ENCODE measurements at places on chromosomes 6 and 20. TPM values are rescaled to one million over a fixed set of nuclear protein-coding genes. Genes with fewer than 3 reads are reported as not detected.

Gene HLA-G
- not detected for total RNA-seq

Gene SAPCD1
- 10.5 TPM for total RNA-seq

Gene HLA-DRB1
- total RNA-seq: 4.1 TPM

Gene POU3F2
- total RNA-seq: not detected

DNA sequence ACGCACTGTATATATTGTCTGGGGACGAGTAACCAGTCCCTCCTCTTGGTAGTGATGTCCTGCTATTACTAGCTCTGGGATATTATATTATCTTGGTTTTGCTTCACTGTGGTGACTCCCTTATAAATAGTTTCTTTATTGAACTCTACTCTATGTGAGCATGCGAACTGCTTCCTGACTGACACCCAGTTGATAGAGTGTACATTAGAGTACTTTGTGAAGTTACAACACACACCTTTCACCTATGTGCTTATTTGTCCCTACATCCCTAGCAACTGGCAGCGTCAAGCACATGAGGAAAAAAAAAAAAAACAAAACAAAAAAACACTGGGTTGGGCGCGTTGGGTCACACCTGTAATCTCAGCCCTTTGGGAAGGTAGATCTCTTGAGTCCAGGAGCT is 67.3 kb upstream of the TENT5A start:
- no peak overlapping the region for H3K27ac ChIP-seq
- peaks cover 7% of the 10 kb centered on the region for H3K27me3 ChIP-seq
- no peaks in the 10 kb centered on the region for H3K36me3 ChIP-seq
- DNase-seq: no peak
- no peaks in the 10 kb centered on the region for H3K4me1 ChIP-seq

- no peak for DNase-seq
- H3K36me3 ChIP-seq: no peaks in the 10 kb centered on the region
- H3K27ac ChIP-seq: no peak overlapping the region
- H3K4me1 ChIP-seq: peaks cover 7% of the 10 kb centered on the region
- H3K4me3 ChIP-seq: no peak overlapping the region
These were observed 20.0 kb upstream of the BEND6 start for GRCh38 chr6:56934876-56935275.

GRCh38 chr6:147180926-147181325 is 23.3 kb upstream of the STXBP5 start:
- no peaks in the 10 kb centered on the region for H3K36me3 ChIP-seq
- DNase-seq: no peak
- H3K4me3 ChIP-seq: no peak overlapping the region
- no peak overlapping the region for H3K27ac ChIP-seq

DNA sequence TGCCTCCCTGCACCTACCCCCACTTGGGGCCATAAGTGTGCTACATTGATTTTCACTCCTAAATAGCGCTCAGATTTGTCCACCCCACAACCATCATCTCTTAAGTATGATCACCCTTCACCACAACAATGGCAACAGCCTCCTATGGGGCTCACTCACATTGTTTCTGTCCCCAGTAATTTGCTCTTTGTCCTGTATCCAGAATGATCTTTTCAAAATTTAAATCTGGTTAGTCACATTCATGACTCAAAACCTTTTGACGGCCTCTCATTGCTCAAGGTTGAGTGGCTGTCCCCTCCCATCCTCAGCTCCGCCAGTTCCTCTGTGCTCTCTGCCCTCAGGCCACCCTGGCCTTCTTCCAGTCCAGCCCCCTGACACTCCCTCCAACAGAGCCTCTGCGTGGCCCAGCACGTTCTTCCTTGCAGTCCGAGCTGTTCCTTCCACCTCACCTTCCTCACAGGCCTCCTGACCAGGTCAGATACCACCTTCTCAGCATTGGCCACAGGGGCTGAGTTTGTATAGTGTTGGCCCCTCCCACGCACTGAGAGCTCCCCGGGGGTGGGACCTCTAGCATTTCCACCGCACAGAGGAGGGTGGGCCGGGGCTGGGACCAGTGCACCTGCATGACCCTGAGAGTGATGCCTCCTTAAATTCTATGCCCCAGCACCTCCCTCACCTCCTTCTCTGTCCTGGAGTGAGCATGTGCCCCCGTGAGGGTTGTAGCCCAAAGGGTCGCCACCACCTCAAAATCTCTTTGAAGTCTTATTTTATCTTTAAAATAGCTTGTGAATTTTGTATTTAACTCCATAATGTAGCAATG is 2.4 kb upstream of the PPP1R3G start:
- no peak overlapping the region for H3K4me3 ChIP-seq
- peaks cover 41% of the 10 kb centered on the region for H3K27me3 ChIP-seq
- DNase-seq: no peak
- no peak overlapping the region for H3K27ac ChIP-seq

GRCh38 chr6:154258064-154258757 is 98.4 kb downstream of the IPCEF1 start:
- H3K27ac ChIP-seq: peak overlapping the region; percentile 20
- H3K36me3 ChIP-seq: peaks cover 14% of the 10 kb centered on the region
- DNase-seq: no peak
- peaks cover 29% of the 10 kb centered on the region for H3K4me1 ChIP-seq
- no peaks in the 10 kb centered on the region for H3K27me3 ChIP-seq

DNA sequence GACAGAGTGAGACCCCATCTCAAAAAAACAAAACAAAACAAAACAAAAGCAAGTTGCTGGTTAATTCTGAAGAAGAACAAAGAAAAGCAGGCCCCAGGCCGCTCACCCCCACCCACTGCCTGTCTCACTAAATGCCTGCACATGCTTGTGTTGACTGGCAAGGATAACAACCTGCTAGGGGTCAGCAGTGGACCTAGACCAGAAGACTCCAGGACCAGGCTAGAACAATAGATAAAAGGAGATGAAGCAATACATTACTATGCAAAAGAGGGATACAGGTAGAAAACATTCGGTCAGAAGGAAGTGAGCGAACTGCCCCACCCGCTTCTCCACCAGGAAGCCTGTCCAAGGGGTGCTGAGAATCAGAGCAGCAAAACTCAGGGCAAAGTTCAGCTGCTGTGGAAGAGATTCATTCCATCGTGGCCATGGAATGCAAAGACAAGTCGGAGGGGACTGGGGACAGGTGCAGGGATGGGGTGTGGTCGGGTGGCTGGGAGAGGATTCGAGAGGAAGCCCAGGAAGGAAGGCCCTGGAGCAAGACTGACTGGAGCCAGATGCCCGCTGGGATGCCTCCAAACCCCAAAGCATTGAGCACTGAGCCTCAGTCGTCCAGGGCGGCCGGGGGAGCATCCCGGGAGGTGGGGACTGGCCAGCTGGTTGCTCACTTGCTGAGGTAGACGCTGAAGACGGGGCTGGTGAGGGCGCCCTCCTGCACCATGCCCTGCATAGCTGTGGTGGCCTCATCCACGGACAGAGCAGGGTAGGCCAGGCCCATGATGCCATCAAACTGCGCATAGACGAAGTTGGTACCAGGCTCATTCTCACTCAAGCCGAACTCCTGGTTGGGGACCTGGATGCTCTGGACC is 5.3 kb downstream of the PGC start:
- no peaks in the 10 kb centered on the region for H3K36me3 ChIP-seq
- no peak overlapping the region for H3K27ac ChIP-seq
- no peak for DNase-seq
- H3K4me3 ChIP-seq: no peak overlapping the region
- no peaks in the 10 kb centered on the region for H3K4me1 ChIP-seq

DNA sequence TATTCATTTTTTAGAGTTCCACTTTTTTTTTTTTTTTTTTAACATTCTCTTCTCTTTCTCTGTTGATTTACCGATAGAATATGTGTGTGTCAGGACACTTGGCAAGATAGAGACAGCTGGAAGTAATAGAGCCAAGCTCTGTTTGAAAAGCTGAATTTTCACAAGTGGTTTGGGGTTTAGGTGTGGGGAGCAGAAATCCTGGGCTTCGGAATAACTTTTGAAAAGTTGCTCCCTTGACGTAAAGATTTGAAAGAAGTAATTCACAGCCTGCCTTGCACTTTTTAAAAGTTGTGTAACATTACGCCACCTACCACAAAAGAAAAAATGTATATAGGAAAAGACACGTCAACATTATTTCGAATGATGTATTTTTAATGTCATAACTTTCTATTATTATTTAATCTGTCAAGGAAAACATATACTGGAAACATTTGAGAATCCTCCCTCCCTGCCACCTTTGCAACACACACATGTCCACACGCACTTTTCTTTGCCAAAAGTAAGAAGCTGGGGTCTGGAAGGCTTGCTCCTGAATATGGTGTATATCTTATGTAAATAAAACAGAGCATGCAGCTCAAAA is 917.9 kb downstream of the KIF16B start:
- no peaks in the 10 kb centered on the region for H3K4me1 ChIP-seq
- H3K27ac ChIP-seq: no peak overlapping the region
- no peaks in the 10 kb centered on the region for H3K36me3 ChIP-seq
